ENCODE measurements at places on chromosomes 2 and 18. TPM values are rescaled to one million over a fixed set of nuclear protein-coding genes. Genes with fewer than 3 reads are reported as not detected.

GRCh38 chr2:10089565-10090190 lies 9.5 kb upstream of the CYS1 start:
- no peak for DNase-seq
- H3K4me3 ChIP-seq: no peak overlapping the region
- H3K4me1 ChIP-seq: peaks cover 12% of the 10 kb centered on the region

DNA sequence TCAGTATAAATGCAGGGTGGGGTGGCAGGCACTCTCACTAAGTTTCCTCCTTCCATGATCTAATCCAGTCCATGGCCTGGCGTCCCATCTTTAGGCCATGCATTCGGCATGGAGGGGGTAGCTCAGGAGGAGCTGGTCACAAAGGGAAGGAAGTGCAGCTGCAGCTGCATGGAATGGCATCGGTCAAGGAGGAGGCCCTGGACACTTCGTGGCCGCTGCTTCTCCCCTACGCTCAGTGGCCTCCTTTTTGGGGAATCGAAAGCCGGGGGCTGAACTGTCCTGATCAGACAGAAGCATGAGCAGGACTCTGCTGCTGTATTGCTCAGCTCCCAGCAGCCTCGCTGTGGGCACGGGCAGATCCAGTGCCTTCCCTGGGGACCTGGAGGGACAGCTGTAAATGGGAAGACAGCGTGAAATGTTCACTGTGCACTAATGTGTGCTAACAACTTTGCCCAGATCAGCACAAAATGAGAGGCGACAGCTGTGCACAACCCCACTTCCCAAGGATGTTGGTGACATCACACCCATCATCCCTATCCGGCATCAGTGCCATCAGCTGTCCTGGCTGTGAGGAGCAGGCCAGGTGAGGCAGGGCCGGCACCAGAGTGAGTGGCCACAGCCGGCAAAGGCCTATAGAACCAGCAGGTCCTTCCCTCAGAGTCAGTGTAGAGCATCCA lies 520.1 kb upstream of the RAB6C start:
- no peak overlapping the region for H3K4me3 ChIP-seq
- no peak for DNase-seq
- no peaks in the 10 kb centered on the region for H3K27me3 ChIP-seq
- H3K4me1 ChIP-seq: no peaks in the 10 kb centered on the region
- no peak overlapping the region for H3K27ac ChIP-seq
- no peaks in the 10 kb centered on the region for H3K36me3 ChIP-seq

GRCh38 chr2:196337208-196337953 lies 166.0 kb upstream of the STK17B start:
- H3K27me3 ChIP-seq: no peaks in the 10 kb centered on the region
- no peaks in the 10 kb centered on the region for H3K36me3 ChIP-seq
- H3K27ac ChIP-seq: no peak overlapping the region
- DNase-seq: peak; percentile 54
- peaks cover 11% of the 10 kb centered on the region for H3K4me1 ChIP-seq
- no peak overlapping the region for H3K4me3 ChIP-seq

Gene EVA1A
- 93.0 TPM for polyA plus RNA-seq

Gene QPCT
- polyA plus RNA-seq: 0.06 TPM

GRCh38 chr2:232920760-232921159 lies 50.7 kb downstream of the SNORC start:
- H3K4me3 ChIP-seq: no peak overlapping the region
- no peaks in the 10 kb centered on the region for H3K36me3 ChIP-seq

Gene BIRC6
- 28.9 TPM for polyA plus RNA-seq

DNA sequence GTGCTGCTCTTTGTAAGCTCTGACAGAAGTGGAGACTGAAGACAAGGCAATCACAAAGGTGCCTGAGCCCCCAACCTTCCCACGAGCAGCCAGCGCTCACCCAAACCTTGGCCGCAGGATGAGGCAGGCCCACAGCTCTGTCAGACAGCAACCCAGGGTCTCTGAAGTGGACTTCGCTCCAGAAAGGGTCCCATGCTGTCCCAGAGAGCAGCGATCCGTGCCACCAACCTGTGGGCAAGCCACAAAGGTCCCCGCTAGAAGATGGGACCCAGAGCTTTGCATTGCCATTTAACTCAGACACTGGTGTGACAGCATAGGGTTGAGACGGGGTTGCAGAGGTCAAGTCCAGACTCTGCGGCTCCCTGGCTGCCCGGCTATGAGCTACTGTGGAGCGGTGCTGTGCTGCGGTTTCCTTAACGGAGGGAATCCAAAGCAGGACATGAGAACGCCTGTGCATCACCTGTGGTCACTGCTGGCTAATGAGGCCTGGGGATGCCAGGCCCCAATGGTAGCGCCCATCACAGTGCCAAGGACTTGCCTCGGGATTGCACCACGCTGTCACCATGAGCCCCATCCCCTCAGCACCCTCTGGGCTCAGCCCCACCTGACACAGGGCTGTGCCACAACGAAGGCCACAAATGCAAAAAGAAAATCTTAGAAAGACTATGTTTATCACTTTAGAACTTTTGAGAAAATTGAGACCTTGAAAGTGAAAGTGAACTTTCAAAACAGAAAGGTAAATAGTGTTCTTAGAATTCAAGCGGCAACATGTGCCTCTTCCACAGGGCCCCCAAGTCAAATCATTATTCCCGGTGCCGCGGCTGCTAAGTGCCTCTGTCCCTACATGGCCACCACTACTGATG lies 103.4 kb downstream of the HDAC4 start:
- no peak for DNase-seq
- no peaks in the 10 kb centered on the region for H3K36me3 ChIP-seq
- no peaks in the 10 kb centered on the region for H3K27me3 ChIP-seq

- no peak overlapping the region for H3K4me3 ChIP-seq
- no peaks in the 10 kb centered on the region for H3K36me3 ChIP-seq
These were observed 64.9 kb downstream of the EML4 start for GRCh38 chr2:42233976-42234441.

DNA sequence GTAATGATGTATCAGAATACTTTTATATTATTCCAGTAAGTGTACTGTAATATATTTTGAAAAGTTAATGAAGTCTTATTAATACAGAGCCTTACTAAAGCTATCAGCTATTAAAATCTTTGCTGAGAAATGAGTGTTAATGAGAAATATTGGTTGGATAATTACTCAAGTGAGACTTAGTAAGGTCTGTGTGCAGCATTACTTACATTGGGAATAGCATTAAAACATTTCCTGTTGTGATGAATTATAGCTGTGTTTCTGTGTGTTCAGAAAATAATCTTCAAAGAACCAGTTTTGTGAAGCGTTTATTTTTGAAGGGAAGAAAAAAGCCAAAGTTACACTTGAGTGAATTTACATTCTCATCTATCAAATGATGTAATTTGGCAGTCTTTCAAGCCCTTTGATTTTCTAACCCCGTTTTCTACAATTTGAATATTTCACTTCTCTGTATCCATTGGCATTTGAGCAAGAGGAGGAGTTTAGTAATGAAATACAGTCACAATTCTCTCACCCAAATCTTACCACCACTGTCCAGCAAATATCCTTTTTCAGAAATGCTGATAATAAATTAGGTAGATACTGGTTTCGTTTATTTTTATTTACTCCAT lies 123.5 kb upstream of the BOD1L2 start:
- H3K27ac ChIP-seq: no peak overlapping the region
- H3K27me3 ChIP-seq: no peaks in the 10 kb centered on the region
- DNase-seq: no peak
- H3K36me3 ChIP-seq: no peaks in the 10 kb centered on the region

DNA sequence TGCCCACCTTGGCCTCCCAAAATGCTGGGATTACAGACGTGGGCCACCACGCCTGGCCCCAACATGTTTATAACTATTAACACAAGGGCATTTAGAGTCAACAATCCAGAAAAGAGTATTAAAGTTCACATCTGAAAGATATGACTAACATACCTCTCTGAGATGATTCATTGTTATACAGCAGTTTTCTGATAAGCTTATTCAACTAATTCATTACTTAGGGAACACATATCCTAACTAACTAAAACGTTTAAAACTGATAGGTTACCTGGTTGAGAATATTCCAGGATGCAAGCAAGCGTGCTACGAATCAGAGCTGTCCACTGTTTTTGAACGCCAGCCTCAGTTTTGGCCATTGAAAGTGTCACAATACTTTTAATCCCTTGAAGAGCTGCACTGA lies 34.0 kb upstream of the STRN start:
- no peaks in the 10 kb centered on the region for H3K4me1 ChIP-seq
- DNase-seq: no peak
- H3K36me3 ChIP-seq: peaks cover 55% of the 10 kb centered on the region
- no peak overlapping the region for H3K4me3 ChIP-seq
- H3K27ac ChIP-seq: no peak overlapping the region

GRCh38 chr2:187383043-187383800 lies 64.8 kb downstream of the CALCRL start:
- no peaks in the 10 kb centered on the region for H3K27me3 ChIP-seq
- H3K4me1 ChIP-seq: no peaks in the 10 kb centered on the region
- H3K4me3 ChIP-seq: no peak overlapping the region
- no peak for DNase-seq
- no peaks in the 10 kb centered on the region for H3K36me3 ChIP-seq

DNA sequence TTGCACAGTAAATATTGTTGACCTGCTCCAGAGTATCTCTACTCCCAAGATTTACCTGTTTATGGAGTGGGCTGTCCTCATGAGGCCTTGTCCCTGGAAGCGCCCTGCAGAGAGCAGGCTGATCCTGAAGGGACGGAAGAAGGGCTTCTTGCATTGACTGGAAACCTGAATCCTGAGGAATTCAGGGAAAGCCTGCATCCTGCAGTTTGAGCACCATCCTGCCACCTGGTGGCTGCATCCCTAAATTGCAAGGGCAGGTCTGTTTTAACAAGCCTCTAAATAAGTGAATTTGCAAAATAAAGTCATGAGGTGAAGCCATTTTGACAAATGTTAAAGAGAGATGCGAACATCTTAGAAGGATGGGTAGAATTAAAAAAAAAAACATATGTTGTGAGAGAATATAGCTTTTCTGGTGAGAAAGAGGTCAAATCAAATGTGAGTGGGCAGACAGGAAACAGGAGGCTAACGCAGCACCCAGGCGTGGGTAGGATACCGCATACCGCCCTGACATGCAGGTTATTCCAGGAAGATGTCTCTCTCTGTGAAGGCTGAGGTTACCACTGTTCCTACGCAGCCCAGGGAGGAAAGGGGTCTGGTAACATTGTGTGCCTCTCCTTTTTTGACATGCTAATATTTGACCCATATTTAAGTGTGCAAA lies 754.9 kb downstream of the RNF144A start:
- no peaks in the 10 kb centered on the region for H3K4me1 ChIP-seq
- peak overlapping the region; percentile 39 for H3K4me3 ChIP-seq
- H3K27ac ChIP-seq: no peak overlapping the region
- DNase-seq: peak; percentile 49
- H3K27me3 ChIP-seq: no peaks in the 10 kb centered on the region
- no peaks in the 10 kb centered on the region for H3K36me3 ChIP-seq

DNA sequence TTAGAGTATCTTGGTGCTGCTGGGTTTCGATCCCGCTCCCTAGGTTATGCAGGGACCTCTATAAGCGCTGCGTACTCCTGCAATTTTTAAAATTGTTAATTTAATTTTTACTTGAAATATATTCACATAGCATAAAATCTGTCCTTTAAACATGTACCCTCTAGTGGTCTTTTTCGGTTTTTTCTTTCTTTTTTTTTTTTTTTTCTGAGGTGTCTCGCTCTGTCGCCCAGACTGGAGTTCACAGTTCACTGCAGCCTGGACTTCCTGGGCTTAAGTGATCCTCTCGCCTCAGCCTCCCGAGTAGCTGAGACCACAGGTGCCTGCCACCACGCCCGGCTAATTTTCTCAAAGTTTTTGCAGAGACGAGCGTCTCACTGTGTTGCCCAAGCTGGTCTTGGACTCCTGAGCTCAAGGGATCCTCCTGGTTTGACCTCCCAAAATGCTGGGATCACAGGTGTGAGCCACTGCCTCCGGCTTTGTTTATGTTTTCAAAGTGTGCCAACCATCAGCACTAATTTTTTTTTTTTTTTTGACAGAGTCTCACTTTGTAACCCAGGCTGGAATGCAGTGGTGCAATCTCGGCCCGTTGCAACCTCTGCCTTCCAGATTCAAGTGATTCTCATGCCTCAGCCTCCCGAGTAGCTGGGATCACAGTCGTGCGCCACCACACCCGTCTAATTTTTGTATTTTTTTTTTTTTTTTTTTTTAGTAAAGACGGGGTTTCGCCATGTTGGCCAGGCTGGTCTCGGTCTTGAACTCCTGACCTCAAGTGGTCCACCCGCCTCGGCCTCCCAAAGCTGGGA lies 585 bp upstream of the MOB1A start:
- H3K27me3 ChIP-seq: no peaks in the 10 kb centered on the region
- no peaks in the 10 kb centered on the region for H3K36me3 ChIP-seq
- peak overlapping the region; percentile 96 for H3K4me3 ChIP-seq
- H3K27ac ChIP-seq: peak overlapping the region; percentile 94
- no peak for DNase-seq

DNA sequence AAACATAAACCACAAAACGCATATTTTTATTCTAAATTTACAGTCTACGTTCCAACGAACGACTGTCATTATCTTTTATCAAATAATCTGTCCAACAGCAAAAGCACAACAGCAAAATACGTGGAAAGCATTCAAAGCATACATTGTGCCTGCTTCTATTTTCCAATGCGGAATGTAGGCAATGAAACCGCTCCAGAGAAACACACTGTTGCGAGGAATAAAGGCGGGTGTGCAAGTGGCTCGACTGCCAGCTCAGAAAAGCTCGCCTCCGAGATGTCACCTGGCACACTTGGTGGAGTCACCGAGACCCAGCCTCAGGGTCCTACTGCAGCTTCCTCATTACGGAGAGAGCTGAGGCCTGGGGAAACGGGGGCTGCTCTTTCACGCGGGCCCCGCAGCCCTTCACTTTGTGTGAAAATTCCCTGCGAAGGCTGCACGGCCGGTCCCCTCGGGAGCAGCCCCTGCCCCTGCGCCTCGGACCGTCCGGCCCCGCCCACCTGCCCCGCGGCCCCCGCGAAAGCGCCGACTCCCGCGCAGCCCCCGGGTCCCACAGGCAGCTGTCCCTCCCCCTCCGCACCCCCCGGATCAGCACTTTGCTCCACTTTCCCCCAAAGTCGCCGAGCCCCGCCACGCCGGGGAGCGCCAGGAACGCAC lies 752 bp downstream of the MGAT4A start:
- peak; percentile 73 for DNase-seq
- H3K27me3 ChIP-seq: peaks cover 35% of the 10 kb centered on the region
- H3K4me3 ChIP-seq: peak overlapping the region; percentile 38
- no peak overlapping the region for H3K27ac ChIP-seq
- no peaks in the 10 kb centered on the region for H3K36me3 ChIP-seq

- H3K4me3 ChIP-seq: peak overlapping the region; percentile 92
- peak; percentile 80 for DNase-seq
- H3K27ac ChIP-seq: peak overlapping the region; percentile 99
- peaks cover 26% of the 10 kb centered on the region for H3K36me3 ChIP-seq
- no peaks in the 10 kb centered on the region for H3K27me3 ChIP-seq
These were observed 654 bp upstream of the ASB1 start for GRCh38 chr2:238425979-238426567.

- no peaks in the 10 kb centered on the region for H3K27me3 ChIP-seq
- no peak for DNase-seq
- H3K4me3 ChIP-seq: no peak overlapping the region
- H3K36me3 ChIP-seq: no peaks in the 10 kb centered on the region
- no peak overlapping the region for H3K27ac ChIP-seq
These were observed 290.8 kb downstream of the CCDC85A start for GRCh38 chr2:56474412-56475158.

Gene CDH2
- polyA plus RNA-seq: 186 TPM

All from SK-N-SH (cell line).